ENCODE measurements at places on chromosomes 2 and 18.

GRCh38 chr18:61006687-61007224 lies 326.5 kb upstream of the CDH20 start:
- no peak for DNase-seq

GRCh38 chr2:134177351-134177931 lies 76.4 kb upstream of the MGAT5 start:
- no peak for DNase-seq

- no peak for DNase-seq
These were observed 139.7 kb downstream of the ROCK1 start for GRCh38 chr18:20971886-20972267.

DNA sequence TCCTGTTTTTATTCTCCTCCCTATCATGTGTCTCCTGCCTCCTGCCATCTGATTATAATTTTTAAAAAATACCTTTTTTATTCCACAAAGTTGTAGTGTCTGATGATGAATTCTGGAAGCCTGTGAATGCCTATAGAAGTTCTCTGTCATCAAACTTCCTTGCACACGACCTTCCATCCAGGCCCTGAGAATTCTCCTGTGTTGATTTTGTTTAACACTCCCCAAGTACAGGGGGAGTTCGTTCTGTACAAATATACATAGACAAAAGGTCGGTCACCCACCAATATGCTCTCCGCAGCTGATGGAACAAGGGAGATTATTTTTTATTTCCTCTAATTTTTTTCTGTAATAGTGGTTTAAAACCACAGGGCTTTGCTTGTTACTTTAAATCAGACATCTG lies 232.5 kb downstream of the PIEZO2 start:
- no peak for DNase-seq

DNA sequence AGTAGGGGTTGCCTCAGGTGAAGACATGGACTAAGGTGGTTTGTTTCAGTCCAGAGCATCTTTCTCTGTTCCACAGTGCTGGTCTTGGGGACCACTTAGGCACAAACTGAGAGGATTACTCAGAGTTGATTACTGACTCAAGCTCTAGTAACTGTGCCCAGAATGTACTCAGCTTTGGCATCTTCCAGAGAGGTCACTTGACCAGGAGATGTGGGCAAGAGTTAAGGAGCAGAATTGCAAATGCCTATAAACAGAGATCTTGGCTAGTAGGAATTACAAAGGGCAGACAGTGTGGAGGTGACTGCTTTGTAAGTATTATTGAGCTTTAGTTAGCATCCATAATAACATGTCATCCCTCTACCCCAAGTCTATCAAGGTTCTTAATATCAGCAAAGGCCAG lies 93.2 kb upstream of the CABLES1 start:
- DNase-seq, result no peak

- no peak for DNase-seq
These were observed 39.8 kb upstream of the DNMT3A start for GRCh38 chr2:25381502-25381901.

- DNase-seq, result no peak
These were observed 215.7 kb downstream of the TPGS2 start for GRCh38 chr18:36613069-36613468.

DNA sequence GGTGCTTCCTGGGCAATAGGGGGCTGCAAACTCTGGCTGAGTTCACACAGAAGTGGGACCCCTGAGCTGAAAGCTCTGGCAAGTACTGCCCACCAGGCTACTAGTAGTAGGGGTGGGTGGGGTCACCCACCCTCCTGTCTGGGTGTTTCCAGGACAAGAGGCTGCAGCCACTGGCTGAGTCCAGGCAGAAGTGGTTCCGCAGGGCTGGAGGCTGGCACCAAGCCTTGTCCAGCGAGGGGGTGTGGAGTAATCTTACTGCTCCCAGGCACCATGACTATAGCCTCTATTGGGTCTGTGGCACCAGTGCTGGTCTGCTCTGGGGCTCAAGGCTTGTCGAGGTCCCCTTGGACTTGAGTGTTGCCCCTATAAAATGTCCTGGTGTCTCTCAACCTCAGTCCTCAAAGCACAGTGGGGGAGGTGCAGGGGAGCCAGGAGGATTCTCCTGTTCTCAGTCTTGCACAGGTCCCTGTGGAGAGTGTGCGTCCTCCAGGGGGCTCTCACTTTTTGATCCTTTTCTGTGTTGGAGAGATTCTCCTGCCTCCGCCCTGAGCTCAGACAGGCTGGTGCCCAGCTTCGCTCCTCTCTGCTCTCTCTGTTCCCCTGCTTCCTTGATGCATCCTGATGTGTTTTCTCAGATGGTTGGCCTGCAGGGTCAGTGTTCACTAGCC lies 48.1 kb downstream of the NUP35 start:
- no peak for DNase-seq

DNA sequence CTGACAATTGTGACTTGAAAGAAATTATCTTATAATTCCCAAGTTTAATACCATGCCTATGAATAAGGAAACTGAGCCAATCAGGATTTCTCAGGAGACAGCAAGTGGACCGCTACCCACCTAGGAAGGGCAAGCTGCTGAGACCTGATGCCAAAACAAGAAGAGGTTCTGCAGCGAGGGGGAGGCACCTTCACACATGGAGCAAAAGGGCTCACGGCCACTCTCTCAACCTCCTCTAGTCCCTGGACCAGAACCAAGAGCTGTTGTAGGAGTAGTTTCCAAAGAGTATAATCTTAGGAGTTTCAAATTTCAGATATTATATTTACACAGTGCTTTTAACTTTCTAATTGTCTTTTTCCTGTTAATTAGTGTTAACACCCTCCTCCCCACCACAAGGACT lies 154.7 kb upstream of the ETAA1 start:
- DNase-seq, result no peak

GRCh38 chr2:139730197-139730596 lies 950.0 kb upstream of the NXPH2 start:
- DNase-seq, result no peak

DNA sequence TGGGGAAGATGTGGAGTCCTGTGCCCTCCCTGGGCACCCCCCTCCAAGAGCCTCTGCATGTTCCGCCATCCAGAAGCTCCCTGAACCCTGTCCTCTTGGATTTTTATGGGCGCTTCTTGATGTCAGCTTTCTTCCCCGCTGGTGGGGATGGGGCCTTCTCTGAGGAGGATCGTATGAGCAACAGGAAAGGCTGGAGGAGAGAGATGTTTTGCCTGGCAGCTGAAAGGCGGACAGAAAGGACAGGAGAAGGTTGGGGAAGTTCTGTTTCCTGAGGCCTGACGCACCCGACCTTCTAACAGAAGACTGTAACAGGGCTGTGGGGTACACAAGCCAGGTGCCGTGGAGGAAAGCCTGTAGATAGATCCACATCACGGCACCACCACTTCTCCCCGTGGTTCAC lies 238.8 kb downstream of the LDLRAD4 start:
- DNase-seq, result no peak

- peak; percentile 31 for DNase-seq
These were observed 108.6 kb downstream of the MAP4K4 start for GRCh38 chr2:101806123-101806522.

GRCh38 chr2:68158134-68158447 lies 403 bp downstream of the PNO1 start:
- DNase-seq, result no peak

GRCh38 chr2:223590964-223591363 lies 11.2 kb downstream of the SCG2 start:
- DNase-seq, result no peak

DNA sequence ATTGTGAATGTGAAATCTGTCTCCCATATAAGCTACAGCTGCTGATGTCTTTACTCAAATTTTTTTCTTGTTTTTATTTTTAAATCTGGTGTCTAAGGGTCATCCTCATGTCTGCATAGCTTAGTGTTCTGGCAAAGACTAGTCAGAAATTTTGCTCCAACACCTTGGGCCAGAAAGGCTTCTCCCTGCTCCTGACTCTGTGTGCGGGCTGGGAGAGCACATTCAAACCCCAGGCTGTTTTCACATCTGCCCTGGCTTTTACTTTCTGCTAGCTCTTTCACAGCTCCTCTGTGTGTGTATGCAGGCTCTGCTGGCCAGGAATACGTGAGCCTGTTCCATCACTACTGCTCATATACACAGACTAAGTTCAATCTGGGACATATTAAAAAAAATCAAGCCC lies 102.9 kb upstream of the RIOK3 start:
- no peak for DNase-seq

DNA sequence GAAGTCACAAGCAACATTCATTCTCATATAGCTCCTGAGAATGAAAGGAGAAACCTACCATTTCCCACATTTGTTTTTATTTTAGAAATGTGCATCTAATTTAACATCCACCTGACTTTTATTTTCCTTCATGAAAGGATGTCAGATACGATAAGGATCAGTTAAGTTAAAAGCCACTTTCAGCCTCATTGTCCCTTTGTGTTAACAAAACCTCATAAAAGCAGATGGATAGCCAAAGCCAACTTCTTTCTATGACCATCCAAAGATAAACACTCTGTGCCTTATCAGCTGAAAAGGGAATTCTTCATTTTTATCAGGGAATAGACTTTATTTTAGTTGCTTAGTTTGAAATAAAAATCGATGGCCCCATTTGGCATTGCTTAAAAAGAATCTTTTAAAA lies 25.7 kb upstream of the RIT2 start:
- no peak for DNase-seq

DNA sequence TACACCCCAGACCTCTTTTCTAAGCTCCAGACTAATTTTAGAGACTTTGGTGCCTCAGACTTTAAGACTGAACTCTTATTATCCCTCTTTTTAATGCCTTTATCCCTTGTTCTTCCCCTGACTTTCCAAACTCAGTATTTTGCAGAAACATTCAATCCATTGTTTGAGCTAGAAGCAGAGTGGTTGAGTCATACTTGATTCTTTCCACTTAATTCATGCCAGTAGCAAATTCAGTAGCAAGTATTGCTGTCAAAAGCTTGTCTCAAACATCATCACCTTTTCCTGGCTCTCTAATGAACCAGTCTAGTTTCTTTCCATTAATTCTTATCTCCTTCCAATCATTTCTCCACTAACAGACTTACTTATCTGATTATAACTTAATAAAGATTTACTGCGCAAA lies 699.7 kb upstream of the ZNF804A start:
- DNase-seq, result no peak

DNA sequence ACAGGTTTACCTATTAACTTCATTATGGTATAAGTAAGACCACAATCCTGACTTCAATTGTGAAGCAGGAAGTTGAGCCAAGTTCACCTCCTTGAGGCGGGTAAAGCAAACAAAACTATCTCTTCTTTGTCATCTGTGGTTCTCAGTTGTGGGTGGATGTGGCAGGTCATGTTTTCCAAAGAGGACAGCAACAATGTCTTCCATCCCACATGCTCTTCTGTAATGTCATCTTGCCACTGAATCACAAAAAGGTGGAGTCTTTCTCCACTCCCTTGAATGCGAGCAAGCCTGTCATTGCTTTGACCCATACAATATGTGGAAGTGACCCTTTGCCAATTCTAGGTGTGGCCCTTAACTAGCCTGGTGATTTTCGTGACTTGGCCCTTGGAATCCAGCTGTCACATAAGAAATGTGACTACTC lies 98.7 kb downstream of the GRB14 start:
- no peak for DNase-seq

DNA sequence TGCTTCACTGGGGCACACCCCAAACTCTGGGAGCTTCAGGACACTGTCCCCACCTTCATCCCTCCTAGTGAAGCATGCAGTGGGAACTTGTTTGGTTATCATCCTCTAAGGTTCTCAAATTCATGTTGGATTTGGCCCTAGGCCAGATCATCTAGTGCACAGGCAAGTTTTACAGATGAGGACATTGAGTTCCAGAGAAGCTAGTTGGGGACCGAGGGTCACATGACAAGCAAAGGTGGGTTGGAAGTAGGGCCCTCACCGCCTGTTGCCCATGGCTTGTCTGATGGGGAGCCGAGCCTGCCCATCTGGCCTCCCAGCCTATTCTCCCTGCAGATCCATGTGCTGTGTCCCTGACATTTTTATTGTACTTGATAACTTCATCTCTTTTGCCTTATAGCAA lies 2.8 kb downstream of the PRKCE start:
- no peak for DNase-seq

GRCh38 chr2:54599914-54600313 lies 123.5 kb upstream of the EML6 start:
- no peak for DNase-seq

- DNase-seq, result peak; percentile 1
These were observed 96.7 kb downstream of the CCDC148 start for GRCh38 chr2:158359846-158360245.

DNA sequence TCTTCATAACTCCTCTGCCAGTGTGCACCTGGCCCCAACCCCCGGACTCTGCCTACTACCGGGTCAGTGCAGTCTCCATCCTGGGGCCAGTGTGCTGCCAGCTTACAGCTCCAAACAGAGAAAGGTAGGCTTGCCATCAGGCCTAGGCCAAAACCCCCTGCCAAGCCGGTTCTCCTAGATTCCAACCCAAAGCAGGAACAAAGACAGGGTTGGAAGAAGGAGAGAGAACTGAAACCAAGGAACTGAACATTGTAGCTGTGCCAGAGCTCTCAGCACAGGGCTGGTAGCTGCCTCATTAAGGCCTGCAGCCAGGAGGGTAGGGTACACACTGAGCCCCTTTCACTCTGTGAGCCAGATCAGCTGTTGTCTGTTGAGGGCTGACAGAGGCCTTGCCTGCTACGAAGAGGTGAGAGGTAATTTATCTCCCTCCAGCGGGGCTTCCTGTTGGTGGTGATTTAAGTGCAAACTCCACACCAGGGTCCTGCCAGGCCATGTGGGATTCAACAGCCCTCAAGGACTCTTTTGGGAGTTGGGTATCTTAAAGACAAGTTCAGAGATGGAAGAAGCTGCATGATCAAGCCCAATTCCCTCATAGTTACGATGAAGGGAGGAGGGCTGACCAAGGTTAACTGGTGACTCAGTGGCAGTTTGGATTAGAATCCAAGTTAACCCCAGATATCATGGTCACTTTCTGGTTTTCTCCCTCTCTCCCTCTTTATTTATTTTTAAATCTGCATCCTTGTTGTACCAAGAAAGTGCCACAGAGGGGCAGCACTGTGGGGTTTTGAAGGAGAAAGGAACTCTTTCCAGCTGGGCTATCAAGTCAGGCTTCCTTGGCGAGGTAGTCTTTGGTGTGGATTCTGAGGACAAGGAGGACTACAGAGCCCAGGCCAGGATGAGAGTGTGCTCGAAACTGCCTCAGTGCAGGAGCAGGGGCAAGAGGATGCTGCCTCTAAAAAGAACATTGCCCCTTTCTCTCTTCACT lies 48.1 kb downstream of the CYRIA start:
- peak; percentile 21 for DNase-seq

DNA sequence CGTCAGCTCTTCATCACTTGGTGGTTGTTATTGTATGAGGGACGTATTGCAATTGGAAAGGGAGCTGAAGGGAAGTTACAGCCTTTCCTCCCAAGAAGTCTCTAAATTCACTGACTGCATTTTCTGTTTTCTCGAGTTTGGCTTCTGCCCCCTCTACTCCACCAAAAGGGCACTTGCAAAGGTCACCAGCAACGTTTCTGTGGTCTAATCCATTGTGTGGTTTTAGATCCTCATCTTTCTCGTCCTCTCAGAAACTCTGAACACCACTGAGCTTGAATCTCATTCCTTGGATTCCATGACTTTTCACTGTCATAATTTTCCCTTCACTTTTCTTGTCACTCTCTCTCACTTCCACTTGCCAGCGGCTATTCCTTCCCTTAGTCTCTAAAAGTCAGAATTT lies 308.0 kb downstream of the AFF3 start:
- no peak for DNase-seq

- DNase-seq, result peak; percentile 63
These were observed 31.0 kb upstream of the SLC3A1 start for GRCh38 chr2:44244135-44244871.

GRCh38 chr2:174610243-174610995 lies 12.8 kb upstream of the WIPF1 start:
- DNase-seq, result no peak
